ENCODE measurements at places on chromosomes 2 and 18.

DNA sequence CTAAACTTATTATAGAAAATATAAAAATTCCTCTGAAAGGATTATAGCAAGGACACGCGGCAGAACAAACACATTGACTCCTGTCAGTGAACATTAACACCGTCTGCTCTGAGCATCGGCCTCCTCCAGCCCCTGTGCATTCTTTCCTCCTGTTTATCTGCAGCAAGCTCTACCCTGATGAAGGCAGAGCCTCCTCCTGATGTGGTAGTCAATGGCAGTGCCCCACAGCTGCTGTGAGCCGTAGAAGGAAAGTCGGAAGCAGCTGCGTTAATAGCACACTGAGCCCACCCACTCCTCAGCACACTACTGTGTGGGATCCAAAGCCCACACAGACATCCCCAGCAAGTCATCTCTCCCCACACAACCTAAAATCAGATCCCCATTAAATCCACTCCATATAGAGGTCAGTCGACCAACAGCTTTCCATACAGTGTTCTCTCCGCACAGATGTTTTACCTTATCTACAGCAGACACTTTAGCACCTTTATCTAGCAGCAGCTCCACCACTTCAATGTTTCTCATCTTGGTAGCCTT, 41.0 kb downstream of the KIDINS220 start:
- no peak for DNase-seq

GRCh38 chr2:239223310-239224198, 177.3 kb downstream of the HDAC4 start:
- DNase-seq: no peak

DNA sequence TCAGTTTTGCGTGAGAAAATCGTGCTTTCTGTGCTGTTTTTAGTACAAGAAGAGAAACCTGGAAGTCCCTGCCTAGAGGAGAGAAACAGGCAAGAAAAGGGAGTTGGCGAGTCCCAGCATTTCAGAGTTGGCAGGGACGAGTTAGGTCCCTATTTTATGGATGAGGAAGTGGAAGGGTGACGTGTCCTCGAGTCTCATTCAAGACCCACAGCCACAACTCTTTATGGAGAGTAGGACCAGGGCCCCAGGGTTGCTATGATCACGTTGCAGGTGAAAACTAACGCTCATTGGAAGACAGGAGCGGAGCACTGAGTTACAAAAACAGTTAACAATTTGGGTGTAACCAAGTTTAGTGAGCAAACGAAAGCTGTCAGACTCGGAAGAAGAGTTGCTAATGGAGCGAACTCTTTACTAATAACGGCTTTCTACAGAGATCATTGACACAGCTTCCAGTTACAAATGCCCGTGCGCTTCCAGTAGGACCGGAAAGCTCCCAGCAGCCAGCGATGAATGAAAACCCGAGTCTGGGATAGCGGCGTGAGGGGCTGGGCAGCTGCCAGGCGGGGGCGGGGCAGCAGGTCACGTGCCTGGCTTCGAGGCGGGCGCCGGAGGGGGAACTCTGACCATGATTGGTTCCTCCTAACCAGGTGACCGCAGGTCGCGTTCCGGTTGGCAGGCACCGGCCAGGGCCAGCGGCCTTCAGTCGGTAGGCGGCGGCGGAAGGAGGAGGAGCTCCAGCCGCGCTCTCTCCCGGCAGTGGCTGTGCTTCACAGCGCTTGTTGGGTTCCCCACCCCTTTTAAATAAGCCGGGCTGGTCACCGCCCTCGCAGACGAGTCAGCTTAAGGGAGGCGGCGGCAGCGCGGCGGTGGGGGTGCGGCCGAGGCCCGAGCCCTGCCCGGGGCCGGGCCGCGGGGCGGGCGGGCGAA, at the start of gene CCNYL1:
Gene CCNYL1 (plus strand): TSS at position 827 of the 927 bp plus-strand sequence. CDS start 257 bp downstream, outside the sequence.
- peak; percentile 99 for DNase-seq

DNA sequence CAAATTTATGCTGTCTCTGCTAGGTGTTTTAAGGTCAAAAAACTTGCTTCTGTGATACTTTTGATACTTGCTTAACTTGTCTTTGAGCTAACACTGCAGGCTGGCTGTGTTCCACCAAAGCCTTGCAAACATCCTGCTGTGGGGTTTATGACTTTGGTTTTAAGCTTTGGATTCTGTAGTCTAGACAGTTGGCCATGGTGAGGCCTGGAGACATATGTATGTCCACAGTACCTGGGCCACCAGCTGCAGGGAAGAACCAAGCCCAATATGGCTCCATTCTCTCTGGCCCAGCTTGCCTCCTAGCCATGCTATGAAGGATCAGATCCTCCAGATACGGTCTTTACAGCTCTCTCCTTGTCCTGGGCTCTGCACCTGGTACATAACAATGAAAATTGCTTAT, 113.9 kb downstream of the INO80D start:
- no peak for DNase-seq

GRCh38 chr2:41828052-41828643, 219.7 kb upstream of the PKDCC start:
- no peak for DNase-seq

GRCh38 chr2:43842866-43843226, 4.1 kb downstream of the ABCG8 start:
- peak; percentile 1 for DNase-seq

DNA sequence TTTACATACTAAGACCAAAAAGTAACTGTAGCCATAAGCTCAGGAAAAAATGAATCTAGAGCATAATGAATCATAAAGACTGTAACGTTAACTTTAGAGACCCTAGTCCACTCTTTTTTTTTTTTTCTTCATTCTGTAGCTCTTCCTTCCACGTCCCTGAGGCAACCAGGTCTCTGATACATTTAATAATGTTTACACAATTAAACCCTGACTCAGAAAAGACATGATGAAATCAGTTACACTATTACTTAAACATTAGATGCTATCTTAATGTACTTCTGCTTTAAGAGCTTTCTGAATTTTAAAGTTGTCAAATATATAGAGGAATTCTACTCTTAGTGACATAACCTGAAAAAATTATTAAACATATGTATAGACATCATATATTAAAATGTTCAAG, 1121.5 kb upstream of the DDX18 start:
- no peak for DNase-seq

DNA sequence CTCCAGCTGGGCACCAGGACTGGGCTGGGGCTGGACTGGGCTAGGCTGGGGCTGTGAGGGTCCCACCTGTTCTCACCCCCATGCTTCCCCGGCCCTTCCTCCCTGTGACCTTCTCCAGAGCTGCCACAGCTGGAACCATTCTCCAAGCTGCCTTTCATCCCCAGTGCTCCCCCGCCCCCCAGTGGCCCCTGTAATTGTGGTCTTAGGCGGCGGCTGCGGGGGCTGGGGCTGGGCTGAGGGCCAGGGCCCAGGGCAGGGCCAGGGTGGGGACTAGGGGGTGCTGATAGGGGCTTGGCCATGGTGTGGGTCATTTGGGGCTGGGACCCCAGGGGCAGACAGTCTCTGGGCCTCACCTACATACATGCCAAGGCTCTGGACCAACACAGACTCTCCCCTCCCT, 2.8 kb upstream of the WNT10A start:
- DNase-seq: no peak

DNA sequence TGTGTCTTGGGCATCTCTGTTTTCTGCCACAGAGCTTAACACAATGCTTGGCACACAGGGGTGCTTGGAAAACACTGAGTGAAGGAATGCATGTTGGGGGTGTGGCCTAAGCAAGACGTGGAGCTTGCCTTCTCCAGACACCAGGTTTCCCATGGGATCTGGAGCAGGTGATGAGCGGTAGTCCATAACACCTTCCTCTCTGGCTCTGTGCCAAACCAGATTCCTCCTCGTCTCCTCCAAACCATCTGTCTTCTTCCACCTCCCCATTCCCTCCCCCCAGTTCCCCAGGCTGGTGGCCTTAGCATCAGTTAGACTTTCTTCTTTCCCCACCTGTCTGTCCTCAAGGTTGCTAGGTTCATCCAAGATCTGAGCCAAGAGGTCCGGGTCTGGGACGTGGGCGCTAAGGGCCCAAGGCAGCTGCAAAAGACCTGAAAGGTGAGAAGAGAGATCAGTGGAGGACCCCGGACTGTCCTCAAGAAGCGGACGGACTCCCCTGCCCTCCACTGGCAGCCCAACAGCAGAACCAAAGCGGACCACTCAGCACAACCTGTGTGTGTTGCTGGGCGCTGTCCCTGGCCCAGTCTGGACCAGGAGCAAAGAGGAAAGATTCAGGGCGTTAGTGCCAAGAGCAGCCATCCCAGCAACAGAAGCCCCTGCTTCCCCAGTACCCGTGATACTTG, 1.2 kb upstream of the ITM2C start:
- DNase-seq: no peak

DNA sequence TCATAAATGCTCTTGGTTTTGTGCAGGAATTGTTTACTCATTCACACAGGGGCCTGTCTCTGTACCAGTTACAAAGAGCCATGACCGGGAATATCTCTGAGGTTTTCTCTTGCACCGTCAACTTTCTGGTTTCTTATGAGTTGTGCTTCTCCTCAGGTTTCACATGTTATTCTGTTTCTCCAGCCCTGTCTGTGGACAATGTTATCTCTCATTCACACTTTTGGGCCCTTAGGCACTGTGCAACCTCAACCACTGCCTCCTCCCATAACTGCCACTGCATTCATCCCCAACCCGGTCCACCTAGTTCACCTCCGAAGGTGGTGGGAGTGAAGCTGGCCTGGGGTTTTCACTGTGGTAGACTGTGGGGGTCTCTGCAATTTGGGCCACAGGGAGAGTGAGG, 22.5 kb upstream of the NEDD4L start:
- no peak for DNase-seq

DNA sequence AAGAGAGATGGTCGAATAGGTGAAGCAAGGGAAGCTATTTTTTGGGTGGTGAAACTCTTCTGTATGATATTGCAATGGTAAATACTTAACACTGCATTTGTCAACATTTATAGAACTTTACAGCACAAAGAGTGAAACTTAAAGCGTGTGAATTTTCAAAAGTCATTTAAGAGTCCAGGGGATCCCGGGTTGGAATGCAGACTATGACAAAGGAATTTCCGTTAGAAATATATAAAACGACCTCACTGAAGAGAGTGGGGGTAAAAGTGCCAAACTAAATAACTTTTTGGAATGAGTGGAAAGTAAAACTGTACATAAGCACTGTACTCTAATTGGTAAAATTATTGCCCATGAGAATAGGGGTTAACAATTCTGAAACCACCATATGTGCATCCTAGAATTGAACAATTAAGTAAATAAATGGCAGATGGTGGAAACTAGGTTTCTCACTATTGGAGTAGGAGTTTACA, 191.0 kb upstream of the FN1 start:
- DNase-seq: no peak
